Osteocyte (in vitro differentiated cells): ENCODE measurements at places on chromosomes 1 and 21. TPM values are rescaled to one million over a fixed set of nuclear protein-coding genes. Genes with fewer than 3 reads are reported as not detected.
A peak's percentile ranks its signal among the peaks of the same experiment; 100 is the strongest.

DNA sequence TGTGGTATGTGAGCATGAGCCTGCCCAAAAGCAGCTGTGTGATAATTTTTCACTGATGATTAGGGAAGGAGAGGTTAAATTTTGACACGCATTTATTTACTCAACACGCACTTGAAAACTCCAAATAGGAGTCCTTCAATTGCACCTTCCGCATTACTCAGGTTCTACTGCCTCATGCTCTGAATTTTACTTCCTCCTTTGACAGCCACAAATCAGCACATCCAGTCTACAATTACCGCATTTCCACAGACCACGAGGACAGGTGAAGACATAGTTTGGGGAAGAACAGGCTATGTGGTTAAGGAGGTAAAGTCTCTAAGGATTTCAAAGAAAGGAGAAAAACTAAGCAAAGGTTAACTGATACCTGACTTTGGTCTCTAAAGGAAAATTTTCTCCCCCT is 2.6 kb downstream of the CAPN8 start:
- H3K4me3 ChIP-seq, result no peak overlapping the region
- DNase-seq, result no peak
- peaks cover 11% of the 10 kb centered on the region for H3K27me3 ChIP-seq
- H3K36me3 ChIP-seq, result no peaks in the 10 kb centered on the region

- H3K4me1 ChIP-seq, result no peaks in the 10 kb centered on the region
- DNase-seq, result no peak
- H3K27me3 ChIP-seq, result no peaks in the 10 kb centered on the region
- H3K36me3 ChIP-seq, result no peaks in the 10 kb centered on the region
- H3K27ac ChIP-seq, result no peak overlapping the region
These were observed 342.0 kb downstream of the VAV3 start for GRCh38 chr1:107622966-107623365.

DNA sequence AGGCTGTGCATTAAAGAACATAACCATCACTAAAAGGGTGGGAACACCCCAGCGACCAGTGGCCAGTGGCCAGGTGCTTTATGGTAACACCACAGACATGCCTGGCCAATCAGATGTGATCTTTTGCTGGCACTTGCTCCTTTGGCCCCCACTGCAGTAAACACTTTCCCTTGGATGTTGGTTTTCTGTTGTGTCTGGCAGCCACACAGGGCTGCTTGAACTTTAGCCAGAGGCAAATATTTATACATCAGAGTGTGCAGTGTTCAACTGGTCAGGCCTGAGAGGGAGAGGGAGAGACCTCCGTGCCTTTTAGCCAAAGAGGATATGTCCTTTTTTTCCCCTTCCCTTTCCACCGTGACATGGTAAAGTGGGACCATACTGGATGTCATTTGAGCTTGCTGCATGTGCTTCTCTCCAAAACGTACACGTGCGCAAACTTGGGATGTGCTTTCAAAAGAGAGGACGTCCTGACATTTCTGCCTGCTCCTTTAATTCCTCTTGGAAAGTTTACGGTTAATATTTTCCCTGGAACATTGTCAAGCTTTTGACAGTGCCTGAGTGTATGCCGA is 101.2 kb downstream of the NFIA start:
- no peaks in the 10 kb centered on the region for H3K36me3 ChIP-seq
- H3K4me1 ChIP-seq, result peaks cover 48% of the 10 kb centered on the region
- peak overlapping the region; percentile 73 for H3K27ac ChIP-seq
- DNase-seq, result no peak

- H3K27me3 ChIP-seq, result no peaks in the 10 kb centered on the region
- no peak overlapping the region for H3K4me3 ChIP-seq
- no peak overlapping the region for H3K27ac ChIP-seq
These were observed 16.5 kb downstream of the PTCH2 start for GRCh38 chr1:44826375-44827196.

- H3K27ac ChIP-seq, result no peak overlapping the region
- H3K4me3 ChIP-seq, result no peak overlapping the region
- no peak for DNase-seq
- H3K4me1 ChIP-seq, result peaks cover 36% of the 10 kb centered on the region
- no peaks in the 10 kb centered on the region for H3K27me3 ChIP-seq
These were observed 4.3 kb downstream of the TIAM1 start for GRCh38 chr21:31339721-31340120.

DNA sequence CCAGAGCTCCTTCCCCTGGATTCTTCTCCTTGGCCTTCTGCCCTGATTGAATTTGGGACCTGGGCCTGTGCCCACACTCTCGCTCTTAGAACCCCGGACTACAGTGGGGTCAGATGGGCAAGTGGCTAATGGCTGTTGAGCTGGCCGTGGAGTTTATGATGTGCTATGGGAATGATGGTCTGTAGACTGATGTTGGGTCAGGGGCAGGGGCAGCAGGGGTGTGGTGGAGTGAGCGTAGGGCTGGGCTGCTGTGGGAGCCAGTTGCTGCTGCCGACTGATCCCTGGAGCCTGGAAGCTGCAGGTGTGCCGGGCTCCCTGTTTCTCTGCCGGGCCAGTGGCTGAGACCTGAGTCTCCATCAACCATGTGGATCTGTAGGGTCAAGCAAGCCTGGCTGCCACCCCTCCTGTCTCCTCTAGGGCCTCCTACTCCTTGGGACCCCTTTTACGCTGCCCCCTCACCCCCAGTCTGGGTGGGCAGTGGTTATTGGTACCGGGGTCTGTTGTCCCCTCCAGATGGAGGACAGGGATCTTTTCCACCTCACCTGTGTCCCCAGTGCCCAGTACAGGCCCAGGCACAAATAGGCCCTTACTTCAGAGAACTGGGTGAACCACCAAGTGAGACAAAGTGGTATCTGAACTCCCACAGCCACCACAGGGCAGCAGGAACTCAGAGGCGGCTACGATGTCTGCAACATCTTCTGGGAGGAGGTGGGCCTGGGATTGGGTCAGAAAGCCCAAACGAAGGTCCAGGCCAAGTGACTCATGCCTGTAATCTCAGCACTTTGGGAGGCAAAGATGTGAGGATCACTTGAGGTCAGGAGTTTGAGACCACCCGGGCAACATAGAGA is 5.1 kb downstream of the PODN start:
- no peak overlapping the region for H3K4me3 ChIP-seq
- H3K27ac ChIP-seq, result no peak overlapping the region
- H3K36me3 ChIP-seq, result no peaks in the 10 kb centered on the region
- no peaks in the 10 kb centered on the region for H3K27me3 ChIP-seq
- H3K4me1 ChIP-seq, result peaks cover 3% of the 10 kb centered on the region

DDOST gene
- total RNA-seq, result 266 and 267 TPM in 2 replicates

CDC20 gene
- 15.2 and 18.7 TPM in 2 replicates for total RNA-seq
